ENCODE measurements at places on chromosomes 1 and 21.

DNA sequence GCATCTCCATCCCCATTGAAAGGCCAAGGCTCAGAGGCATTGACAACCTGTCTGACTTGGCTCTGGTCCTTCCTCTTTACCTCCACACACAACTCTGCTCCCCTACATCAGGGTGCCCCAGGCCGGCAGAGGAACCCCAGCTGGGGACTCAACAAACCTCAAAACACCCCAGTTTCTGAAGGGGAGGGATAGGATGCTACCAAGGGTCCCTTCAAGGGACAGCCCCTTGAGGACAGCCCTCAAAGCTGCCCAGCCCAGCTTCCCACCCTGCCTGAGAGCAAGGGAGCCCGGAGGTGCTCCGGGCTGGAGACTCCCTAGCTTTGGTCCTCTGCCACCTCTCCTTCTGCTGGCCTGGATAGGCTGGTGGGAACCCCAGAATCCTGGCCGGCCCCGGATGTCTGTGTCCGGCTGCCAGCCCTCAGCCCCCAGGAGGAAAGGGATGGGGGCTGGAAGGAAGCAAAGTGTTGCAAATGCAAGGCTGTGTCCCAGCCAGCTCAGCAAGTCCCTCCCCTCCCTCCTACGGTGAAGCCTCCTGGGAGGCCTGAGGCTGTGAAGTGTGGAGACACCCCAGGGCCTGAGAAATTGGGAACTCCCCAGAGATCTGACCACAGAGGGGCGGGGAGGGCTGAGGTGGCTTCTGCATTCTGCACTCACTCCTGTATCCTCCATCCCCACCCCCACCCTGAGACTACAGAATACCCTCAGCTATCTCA is 1.1 kb upstream of the MARCKSL1 start:
- DNase-seq: no peak

DNA sequence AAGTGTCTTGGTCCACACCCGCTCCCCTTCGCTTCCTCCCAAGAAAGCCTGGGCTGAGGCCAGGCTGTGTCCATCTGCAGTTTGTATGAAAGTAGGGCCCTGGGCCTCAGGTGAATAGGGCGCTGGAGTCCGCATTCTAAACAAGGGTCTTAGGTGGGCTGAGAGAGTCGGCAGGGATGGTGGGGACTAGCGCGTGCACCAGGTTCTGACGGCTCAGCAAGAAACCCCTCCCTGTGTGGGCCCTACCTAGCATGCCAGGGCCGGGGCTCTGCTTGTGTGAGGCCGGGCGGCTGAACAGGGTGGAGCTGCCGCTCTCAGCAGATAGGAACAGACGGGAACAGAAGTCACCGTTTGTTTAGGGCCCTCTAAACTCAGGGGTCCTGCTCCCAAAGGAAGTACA is 1.7 kb downstream of the ACTRT2 start:
- no peak for DNase-seq

- no peak for DNase-seq
Observed at GRCh38 chr1:53620061-53620855, 118.7 kb downstream of the GLIS1 start.

DNA sequence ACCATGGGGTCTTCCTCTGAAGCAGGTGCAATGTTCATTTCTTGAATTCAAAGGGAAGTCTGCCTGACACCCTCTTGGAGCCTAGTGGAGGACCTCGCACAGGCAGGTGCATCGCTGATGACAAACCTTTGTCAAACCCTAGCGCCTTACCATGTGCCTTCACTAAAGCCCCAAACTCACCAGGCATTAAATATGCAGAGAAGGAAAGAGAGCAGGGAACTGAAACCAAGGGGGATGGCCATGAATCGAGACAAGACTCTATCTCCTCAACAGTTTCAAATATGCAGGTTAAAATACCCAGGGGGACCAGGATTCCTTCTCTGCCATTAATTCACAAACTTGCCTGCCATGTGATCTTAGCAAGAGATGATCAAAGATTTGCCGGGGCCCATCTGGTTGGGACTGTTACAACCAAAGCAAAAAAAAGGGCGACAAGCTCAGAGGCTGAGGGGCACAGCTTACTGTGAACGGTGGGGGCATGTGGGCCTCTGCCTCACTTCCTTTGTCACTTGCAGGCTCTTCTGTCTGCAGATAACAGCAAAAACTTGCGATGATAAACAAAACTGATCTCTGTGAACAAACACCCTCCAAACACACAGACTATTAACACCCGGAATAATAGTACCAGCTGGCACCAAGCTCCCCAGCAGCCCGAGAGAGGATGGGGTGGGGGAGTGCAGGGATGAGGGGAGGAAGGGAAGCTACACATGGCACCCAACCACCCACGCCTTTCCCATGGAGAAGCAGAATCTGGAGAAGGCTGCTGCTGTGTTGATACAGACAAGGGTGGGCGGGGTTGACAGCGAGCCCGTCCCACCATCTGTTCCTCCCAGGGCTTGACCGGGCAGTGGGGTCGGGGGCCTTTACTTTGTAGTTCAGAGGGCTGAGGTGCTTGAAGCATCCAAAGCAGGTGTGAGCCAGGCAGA is 33.9 kb downstream of the TMEM63A start:
- DNase-seq: no peak

DNA sequence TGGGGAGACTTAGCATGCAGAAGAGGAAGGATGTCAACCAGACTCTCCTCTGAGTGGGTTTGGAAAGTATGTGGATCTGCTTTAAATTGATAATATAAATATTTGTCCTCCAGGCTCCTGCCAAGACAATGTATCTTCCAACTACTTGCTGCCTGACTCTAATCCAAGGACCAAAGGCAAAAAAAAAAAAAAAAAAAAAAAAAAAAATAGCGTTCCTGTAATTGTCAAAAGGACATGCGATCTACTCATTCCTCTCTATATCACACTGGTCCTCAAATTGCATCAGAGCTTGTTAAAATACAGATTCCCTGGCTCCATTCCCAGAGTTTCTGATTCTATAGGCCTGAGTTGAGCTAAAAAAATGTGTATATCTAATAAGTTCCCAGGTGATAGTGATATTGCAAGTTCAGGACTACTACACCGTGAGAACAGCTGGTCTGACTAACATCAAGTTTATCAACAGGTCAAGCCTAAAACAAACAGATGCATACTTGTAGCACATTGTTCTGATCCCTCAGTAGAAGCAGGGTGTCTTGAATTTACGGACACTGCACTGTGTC is 141.3 kb downstream of the TNR start:
- DNase-seq: no peak

DNA sequence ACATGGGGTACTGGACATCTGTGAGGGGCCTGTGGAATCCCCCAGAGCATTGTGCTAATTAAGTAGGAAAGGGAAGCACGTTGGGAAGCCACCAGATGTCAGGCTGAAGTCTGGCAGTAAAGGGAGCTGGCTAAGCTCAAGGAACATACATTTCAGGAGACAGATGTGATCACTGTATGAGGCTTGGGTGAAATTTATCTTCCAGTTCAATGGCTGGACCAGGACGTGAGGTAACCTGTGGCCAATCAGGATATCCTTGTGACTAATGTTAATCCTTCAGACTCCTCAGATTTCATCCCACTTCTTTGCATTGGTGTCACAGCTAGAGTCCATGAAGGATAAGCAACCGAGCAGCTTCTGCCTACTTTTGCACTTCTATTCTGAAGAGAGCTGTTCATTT is 110.2 kb upstream of the APP start:
- DNase-seq: no peak

- DNase-seq: no peak
Observed at GRCh38 chr1:109971559-109971958, 13.0 kb upstream of the AHCYL1 start.

- DNase-seq: no peak
Observed at GRCh38 chr1:158039380-158039779, 45.9 kb downstream of the KIRREL1 start.

GRCh38 chr1:30041741-30042437 is 681.5 kb downstream of the MATN1 start:
- DNase-seq: no peak

DNA sequence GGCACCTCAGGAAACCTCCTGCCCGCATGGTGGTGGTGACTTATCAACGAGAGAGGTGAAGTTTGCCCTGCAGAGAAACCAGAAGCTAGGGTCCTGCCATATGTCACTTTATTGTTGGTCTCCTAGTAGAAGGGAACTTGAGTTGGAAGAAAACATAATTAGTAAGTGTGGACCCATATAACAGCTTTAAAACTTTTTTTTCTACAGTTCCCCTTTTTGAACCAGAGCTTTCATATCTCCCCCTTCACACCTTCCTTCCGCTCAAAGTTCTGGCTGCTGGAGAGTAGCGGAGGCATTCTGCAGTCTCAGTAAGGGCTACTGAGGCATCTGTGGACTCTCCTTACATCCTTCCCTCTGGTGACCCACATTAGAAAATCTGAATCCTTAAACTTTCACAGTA is 48.9 kb downstream of the PHC2 start:
- DNase-seq: no peak

DNA sequence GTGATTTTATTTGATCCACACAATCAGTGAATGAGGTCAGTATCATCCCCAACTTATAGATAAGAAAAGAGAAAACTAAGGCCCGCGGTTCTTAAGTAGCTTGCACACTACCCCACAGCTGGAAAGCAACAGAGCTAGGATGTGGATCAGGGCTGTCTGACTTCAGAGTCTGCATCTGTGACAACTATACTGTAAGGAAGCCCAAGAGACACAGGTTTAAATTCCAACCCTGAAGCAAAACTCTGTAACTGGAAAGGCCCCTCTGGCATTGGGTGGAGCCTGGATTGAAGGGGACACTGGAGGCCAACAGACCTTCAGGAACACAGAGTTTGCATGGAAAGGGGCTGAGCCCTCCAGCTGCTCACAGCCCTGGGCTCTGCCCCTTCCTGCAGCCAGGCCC is 40.2 kb downstream of the LGR6 start:
- no peak for DNase-seq

- no peak for DNase-seq
Observed at GRCh38 chr1:13950637-13951036, 250.6 kb downstream of the PRDM2 start.

DNA sequence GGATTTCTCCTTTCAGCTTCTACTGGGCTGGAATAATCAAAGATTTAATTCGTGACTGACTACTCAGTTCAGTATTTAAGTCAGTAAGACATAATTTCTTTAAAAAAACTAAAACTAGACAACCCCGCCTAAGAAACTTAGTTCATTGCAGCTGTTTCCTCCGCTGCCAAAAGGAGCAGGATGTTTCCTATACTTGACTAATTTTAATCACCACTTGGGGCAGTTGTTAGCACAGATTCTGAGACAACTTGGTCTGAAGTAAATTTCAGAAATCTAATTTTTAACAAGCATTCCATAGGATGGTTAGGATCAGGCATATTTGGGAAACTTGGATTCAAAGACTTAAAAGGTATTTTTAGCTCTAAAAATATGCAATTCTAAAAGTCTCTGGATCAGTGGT is 34.0 kb downstream of the EPRS1 start:
- DNase-seq: no peak

DNA sequence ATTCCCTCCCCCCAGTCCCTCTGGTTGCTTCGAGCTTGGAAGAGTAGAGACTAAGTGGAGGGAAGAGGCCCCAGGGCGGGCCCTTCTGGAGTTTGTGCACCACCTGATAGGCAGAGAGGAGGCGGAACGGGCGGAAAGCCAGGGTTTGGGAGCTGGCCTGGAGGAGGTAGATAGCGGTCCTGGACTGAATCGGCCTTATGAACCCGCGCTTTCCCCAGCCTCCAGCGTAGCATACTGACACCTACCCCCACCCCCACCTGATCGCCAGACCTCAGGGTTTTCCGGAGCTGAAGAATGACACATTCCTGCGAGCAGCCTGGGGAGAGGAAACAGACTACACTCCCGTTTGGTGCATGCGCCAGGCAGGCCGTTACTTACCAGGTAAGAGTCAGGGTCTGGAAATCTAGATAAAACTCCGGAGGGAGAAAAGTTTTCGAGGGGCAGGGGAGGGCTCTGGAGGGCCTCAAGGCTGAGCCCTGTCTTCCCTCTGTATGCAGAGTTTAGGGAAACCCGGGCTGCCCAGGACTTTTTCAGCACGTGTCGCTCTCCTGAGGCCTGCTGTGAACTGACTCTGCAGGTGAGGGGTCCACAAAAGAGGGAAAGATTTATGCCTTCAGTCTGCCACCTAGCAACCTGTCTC is 705 bp downstream of the UROD start:
- DNase-seq: no peak
